ENCODE measurements at places on chromosomes 1 and 21.

- no peak for DNase-seq
These were observed 271.6 kb downstream of the PBX1 start for GRCh38 chr1:164830628-164831027.

- peak; percentile 55 for DNase-seq
These were observed 95.9 kb downstream of the PTPRU start for GRCh38 chr1:29332204-29332603.

DNA sequence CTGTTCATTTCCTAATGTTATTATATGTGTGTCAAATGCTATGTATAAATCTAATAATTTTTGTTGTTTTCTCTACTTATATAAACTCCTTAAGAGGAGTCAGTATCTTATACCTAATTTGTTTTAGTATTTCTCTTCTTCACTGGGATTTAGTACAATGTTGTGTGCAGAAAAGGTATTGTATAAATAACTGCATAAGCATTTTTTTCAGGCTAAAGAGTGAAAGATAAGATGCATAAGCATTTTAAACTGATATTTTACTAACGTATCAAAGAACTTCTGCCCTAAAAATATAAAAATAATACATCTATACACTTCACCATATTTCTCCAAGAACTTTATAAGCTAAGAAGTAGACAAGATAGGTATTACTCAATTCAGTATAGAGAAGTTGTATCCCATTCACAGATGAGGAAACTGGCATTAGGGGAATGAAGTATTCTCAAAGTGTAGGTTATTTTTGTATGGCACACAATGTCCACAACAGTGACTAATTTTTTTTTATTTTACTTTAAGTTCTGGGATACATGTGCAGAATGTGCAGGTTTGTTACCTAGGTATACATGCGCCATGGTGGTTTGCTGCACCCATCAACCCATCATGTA is 59.3 kb downstream of the NUP210L start:
- no peak for DNase-seq

- DNase-seq, result no peak
These were observed 82.0 kb downstream of the NPHP4 start for GRCh38 chr1:5910276-5910620.

- DNase-seq, result no peak
These were observed 73.0 kb upstream of the LAPTM5 start for GRCh38 chr1:30830537-30830936.

GRCh38 chr1:231279683-231280082 is 38.7 kb downstream of the GNPAT start:
- no peak for DNase-seq

DNA sequence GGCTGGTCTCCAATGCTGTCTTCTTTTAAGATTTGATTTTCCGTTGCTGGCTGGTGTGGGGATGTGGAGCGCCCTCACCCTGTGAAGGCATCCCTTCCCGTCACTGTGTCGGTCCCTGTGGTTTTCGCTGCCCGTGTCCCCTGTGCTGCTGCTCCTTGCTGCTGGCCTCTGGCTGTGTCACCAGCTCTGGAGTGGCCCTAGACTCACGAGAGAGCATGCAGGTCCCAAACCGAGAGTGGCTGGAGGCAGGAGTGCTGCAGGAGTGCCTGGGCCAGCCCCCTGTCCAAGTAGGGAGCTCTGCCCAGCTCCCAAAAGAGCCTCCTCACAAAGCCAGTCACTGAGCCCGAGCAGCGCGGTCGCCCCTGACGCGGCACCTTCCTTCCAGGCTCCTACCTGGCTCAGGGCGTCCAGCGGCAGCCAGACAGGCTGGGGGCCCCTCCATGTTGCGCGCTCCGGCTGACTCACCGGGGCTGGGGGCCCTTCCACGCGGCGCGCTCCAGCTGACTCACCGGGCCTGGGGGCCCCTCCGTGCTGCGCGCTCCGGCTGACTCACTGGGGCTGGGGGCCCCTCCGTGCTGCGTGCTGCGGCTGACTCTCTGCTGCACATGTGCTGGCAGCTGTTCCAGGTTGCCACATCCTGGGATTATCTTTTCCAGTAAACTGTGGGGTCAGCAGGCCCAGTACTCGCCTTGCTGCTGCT is 106.7 kb upstream of the COL6A1 start:
- peak; percentile 97 for DNase-seq

DNA sequence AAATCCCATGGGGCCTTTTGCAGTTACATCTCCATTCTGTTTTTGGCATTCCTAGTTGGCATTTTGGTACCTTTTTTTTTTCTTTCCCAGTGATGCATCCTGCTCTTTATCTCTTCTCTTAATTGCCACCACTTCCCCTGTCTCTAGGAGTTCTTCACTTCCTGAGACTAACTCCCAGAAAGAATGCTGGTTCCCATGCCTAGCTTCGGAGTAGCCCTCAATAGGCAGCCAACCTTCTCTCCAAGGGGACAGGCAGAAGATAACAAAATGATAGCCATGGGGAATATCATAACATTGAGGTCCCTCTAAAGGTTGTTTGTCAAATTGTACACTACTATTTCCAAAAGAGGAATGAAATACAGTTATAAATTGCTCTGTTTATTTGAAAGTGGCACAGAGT is 150.6 kb upstream of the UBE2U start:
- DNase-seq, result no peak

DNA sequence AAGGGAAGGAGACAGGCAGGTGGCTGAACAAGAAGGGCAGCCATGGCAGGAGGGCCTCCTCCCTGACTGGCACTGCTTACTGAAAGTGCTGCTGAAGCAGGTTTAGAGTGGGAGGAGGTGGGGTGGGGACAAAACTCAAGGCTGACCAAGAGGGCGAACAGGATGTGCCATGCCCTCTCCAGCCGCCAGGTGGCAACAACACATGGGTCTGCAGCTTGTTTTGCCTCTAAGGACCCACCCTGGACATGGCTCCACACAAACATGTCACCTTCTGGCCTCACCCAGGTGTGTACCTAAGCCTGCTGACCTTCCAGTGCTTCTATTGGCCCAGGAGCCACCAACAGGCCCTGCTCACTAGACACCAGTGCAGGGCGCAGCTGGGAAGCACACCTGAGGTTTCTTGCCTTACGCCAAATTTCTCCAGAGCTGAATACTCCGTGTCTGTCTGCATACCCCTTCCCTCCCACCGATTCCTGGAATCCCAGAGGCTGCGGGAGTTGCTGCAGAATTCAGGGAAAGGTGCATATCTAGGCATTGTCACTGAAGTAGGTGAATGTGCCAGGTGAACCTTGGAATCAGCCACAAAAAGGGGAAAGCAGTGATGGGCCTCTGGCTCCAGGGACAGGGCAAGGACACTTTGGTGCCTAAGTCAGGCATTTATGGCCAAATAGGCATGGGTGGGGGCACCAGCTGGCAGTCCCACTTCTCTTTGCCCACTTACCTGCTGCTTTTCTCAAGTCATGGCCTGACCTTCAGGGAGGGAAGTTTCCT is 5.3 kb downstream of the PSRC1 start:
- peak; percentile 80 for DNase-seq

DNA sequence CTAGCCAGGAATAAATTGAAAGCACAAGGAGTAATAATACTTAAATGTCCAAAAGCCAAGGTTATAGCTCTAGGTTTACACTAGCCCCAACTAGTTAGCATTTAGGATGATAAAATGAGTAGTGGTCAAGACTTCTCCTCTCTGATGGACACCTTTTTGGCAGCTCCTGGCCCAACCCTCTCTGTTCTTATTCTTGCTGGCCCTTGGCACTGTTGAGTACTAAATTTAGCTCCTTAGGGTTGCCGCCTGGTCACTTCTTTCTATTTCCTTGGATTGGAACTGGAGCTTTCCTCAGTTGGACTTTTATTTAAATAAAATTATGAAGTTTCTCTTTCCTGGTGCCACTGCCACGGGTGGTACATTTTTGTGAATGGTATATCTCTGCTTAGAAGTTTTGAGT is 28.3 kb downstream of the ARID1A start:
- no peak for DNase-seq

DNA sequence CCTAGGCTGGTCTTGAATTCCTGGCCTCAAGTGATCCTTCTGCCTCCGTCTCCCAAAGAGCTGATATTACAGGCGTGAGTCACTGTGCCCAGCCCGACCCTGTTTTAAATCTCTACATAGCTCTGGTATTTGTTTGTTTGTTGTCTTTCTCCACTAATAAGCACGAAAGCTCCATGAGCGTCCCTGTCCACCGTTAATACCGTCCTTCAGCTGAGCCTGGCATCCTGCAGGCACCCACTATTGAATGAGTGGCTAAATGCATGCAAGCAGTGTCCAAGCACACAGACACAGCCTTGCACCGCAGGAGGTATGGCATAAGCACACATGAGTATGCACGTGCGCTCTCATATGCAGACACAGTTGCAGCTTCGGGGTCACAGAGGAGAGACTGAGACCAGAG is 4.5 kb upstream of the COL16A1 start:
- DNase-seq, result no peak

GRCh38 chr1:15431571-15431948 is 6.7 kb upstream of the CTRC start:
- no peak for DNase-seq

DNA sequence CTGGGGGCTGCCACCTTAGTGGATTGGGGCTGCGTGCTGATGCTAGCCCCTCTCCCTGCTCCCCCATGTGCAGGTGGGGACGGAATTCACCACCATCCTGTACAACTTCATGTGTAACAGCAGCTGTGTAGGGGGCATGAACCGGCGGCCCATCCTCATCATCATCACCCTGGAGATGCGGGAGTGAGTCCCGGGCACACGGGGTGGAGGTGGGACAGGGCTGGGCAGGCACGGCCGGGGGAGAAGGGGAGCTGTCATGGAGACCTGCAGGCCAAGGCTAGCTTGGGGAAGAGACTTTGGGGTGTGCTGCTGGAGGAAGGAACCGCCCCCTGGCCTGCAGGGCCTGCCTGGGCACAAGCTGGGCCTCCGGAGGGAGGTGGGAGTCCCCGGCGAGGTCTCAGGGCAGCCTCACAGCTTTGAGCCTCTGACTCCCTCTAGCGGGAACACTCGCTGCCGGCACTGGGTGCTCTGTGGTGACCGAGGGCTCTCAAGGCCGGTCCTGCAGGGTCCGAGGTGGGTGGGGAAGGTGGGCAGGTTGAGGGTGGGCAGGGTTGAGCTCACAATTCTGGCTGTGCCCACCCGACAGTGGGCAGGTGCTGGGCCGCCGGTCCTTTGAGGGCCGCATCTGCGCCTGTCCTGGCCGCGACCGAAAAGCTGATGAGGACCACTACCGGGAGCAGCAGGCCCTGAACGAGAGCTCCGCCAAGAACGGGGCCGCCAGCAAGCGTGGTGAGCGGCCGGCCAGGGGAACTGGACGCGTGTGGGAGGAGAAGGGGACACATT is 25.0 kb upstream of the CCDC27 start:
- DNase-seq, result peak; percentile 29

GRCh38 chr1:42380586-42381279 is at the start of gene RIMKLA:
TSS of gene RIMKLA (plus strand) at chr1:42380792. CDS start at chr1:42380935, 143 bp downstream.
- DNase-seq, result no peak

DNA sequence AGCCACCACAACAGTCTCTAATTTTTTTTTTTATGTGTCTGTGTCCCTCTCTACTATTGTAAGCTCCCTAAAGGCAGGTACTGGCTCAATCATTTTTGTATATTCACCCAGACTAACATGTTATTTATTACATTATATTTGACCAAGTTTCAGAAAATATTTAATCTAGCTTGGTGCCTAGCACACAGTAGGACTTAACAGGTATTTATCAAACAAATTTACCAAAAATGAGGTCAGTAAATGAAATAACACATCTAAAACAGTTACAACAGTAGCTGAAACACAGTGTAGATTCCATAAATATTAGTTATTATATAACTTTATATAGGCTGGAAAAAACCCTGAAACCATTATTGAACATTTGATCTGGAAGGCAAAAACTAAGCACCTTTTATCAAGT is 2.7 kb downstream of the NRDC start:
- no peak for DNase-seq

DNA sequence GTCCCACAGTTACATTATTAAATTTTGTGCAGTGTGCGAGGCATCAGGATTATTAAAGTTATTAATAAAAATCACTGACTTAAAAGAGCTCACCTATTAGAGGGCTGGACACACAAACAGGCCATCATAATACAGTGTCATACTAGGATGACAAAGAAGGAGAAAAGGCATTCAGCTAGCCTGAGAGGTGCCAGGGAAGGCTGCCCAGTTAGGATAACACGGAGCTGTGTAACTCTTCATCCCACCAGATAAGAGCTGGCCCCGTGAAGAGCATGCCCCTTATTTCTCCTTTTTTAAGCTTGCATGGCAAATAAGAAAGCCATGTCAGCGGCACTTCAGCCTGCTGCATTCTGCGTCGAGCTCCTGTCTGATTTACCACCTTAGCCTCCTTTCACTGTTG is 109.5 kb downstream of the KCNK1 start:
- DNase-seq, result no peak

DNA sequence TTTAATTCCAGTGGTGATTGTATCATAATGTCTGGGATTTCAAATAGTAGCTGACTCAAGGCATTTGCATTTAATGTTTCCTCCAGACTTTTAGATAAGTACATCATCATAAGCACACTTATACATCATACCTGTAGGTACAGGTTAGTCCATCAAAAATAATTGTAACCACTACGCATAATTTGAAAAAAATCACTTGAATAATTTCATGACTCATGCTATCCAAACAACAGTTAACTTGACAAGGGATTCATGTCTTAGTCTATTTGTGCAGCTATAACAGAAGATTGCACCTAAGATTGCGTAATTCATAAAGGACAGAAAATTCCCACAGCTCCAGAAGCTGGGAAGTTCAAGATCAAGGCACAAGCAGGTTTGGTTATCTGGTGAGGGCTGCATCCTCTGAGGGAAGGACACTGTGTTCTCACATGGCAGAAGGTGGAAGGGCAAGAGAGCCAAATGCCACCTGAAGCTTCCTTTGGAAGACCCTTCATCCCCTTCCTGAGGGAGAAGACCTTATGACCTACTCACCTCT is 801.7 kb upstream of the BRINP3 start:
- DNase-seq, result no peak
